Kidney (tissue), 22 donors: ENCODE measurements at places on chromosomes 3 and 15. TPM values are rescaled to one million over a fixed set of nuclear protein-coding genes. Genes with fewer than 3 reads are reported as not detected.

The FRMD4B gene
- 11.8 TPM for polyA plus RNA-seq

- no peak for DNase-seq
Measured at GRCh38 chr3:56839784-56840715, 38.3 kb upstream of the ARHGEF3 start.

DNA sequence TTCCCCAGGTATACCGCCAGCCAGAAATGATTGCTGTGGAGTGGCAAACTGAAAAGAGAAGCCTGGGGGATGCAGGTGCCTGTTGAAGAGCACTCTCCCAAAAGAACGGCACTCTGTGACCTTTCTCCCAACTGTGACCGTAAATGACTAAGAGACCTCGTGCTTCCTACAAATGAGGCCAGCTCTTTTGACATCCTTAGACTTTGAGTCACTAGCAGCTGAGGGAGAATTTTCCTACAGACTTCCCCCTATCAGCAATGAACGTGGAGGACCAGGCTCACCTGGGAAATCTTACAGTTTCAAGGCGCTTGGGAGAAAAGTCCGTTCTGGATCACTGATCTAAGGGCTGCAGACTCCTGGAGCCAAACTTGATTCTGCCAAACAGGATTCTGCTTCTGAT lies 8.6 kb downstream of the AQP9 start:
- peak; percentile 85 for DNase-seq

DNA sequence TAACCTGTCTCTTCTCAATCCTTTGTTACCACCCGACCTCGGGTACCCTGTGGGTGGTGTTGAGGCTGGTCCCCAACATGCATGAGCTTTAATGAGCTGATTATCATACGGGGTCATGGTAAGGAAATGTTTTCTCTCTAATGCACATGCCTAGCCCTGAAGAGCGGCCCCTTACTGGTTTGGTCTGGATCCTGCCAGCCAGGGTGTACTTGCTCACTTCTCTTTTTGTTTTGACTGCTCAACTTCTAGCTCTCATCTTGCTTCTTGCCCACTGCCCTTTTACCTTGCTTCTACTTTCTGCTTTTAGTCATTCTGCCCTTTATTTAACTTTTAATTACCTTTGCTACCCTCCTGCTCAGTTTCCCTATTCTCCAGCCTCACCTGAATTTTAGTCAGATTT lies 44.3 kb upstream of the ACAD9 start:
- no peak for DNase-seq

- DNase-seq, result no peak
Measured at GRCh38 chr15:39585389-39585841, 4.5 kb downstream of the THBS1 start.

GRCh38 chr3:140180603-140181002 lies 245.6 kb downstream of the CLSTN2 start:
- no peak for DNase-seq
